ENCODE measurements at places on chromosomes 2 and 18. TPM values are rescaled to one million over a fixed set of nuclear protein-coding genes. Genes with fewer than 3 reads are reported as not detected.

DNA sequence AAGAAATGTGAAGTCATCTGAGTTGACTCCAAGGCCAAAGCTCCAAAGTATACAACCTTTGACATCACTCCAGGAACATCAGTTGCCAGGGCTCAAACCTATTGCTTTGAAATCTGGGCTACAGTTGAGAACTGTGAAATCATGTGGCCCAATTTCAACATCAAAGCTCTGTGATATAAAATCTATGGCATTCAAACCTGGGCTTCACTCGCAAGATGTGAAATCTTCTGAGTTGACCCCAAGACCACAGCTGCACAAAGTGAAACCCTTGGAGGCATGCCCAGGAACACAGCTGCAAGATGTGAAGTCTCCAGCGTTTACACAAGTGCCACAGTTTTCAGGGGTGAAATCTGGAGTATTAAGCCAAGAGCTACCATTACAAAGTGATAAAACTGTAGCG lies 9.4 kb upstream of the ZNF512 start:
- H3K4me1 ChIP-seq = no peaks in the 10 kb centered on the region
- peak; percentile 82 for DNase-seq
- H3K36me3 ChIP-seq = no peaks in the 10 kb centered on the region
- no peak overlapping the region for H3K4me3 ChIP-seq
- no peaks in the 10 kb centered on the region for H3K27me3 ChIP-seq

GRCh38 chr2:221915926-221916325 lies 343.8 kb upstream of the EPHA4 start:
- no peaks in the 10 kb centered on the region for H3K36me3 ChIP-seq
- DNase-seq = no peak
- no peak overlapping the region for H3K27ac ChIP-seq
- no peaks in the 10 kb centered on the region for H3K27me3 ChIP-seq

DNA sequence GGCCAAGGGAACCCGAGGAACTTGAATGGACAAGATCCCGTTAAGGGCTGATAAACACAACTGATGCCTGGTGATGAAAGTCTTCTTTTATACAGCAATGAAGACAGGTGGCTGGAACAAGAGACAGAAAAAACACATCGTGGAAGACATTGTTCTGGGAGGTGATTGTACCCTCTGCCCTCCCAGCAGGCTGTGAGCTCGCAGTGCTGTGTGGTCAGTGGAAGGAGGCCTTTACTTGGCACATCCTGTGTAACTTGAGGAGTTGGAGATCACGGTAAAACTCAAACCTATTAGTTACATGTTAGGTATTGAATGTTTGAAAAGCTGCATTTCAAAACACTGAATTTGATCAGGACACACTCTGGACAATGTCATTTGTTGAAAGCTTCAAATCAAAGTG lies 249.9 kb upstream of the EPAS1 start:
- DNase-seq = peak; percentile 11
- no peak overlapping the region for H3K27ac ChIP-seq
- H3K27me3 ChIP-seq = no peaks in the 10 kb centered on the region
- H3K4me3 ChIP-seq = no peak overlapping the region
- no peaks in the 10 kb centered on the region for H3K36me3 ChIP-seq

GRCh38 chr18:31772699-31773098 lies 12.0 kb upstream of the SLC25A52 start:
- DNase-seq = no peak
- no peaks in the 10 kb centered on the region for H3K36me3 ChIP-seq
- no peaks in the 10 kb centered on the region for H3K4me1 ChIP-seq
- H3K27me3 ChIP-seq = no peaks in the 10 kb centered on the region
- no peak overlapping the region for H3K27ac ChIP-seq
- no peak overlapping the region for H3K4me3 ChIP-seq

DNA sequence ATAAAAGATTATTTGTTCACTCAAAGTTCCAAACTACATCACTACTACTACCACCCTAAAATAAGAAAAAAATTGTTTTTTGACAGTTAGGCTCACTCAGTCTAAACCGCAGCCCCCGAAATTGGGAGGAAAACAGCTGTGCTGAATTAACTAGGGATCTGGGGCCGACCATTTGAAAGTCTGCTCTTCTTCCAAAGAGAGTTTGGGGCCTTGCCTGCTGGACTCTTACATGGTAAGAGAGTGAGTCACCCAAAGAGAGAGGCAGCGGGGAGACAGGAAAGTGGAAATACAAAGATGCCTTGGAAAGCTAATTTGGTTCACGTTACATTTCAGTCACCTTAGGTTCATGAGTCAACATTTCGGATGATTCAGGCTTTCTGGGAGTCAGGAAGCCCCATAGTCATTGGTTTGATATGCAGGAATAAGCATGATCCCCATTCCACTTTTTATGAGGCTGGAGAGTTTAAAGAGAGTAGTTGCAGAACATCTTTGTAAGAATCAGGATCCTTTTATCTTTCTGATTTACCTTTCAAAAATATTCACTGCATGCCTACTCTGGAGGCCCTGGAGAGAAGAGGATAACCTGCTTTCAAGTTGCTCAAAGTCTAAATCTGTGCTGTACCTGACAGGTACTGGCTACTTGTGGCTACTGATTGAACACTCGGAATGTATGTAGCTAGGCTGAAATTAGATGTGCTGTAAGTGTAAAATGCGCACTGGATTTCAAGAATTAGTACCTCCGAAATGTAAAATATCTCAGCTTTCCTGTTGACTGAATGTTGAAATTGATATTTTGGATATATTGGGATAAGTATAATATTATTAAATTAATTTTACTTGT lies 995 bp upstream of the RTN4 start:
- H3K27me3 ChIP-seq = no peaks in the 10 kb centered on the region
- peak; percentile 99 for DNase-seq
- no peaks in the 10 kb centered on the region for H3K36me3 ChIP-seq
- H3K27ac ChIP-seq = peak overlapping the region; percentile 97

- H3K36me3 ChIP-seq = no peaks in the 10 kb centered on the region
- DNase-seq = peak; percentile 37
- H3K4me3 ChIP-seq = no peak overlapping the region
- H3K27me3 ChIP-seq = no peaks in the 10 kb centered on the region
- no peaks in the 10 kb centered on the region for H3K4me1 ChIP-seq
- no peak overlapping the region for H3K27ac ChIP-seq
Measured at GRCh38 chr2:96727431-96727830, 12.4 kb downstream of the LMAN2L start.

ZAP70 gene
- total RNA-seq = not detected

REG3G gene
- not detected for total RNA-seq

SOWAHC gene
- 7.1 TPM for total RNA-seq

CSRNP3 gene
- 0.66 TPM for total RNA-seq

COBLL1 gene
- 5.1 TPM for total RNA-seq

SERPINB4 gene
- total RNA-seq = not detected

ANKRD29 gene
- total RNA-seq = 6.9 TPM

ABCA12 gene
- under 0.01 TPM for total RNA-seq
